ENCODE measurements at places on chromosomes 1 and 21.

DNA sequence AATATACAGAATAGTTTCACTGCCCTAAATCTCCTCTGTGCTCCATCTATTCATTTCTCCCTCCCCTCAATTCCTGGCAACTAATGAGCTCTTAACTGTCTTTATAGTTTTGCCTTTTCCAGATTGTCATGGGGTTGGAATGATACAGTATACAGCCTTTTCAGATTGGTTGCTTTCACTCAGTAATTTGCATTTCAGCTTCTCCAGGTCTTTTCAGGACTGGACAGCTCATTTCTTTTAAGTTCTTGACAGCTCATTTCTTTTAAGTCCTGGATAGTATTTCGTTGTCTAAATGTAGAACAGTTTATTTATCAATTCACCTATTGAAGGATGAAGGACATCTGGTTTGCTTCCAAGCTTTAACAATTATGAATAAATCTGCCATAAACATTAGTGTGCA is 22.6 kb downstream of the KRTAP21-3 start:
- no peak for DNase-seq

GRCh38 chr1:170063109-170063826 is 11.2 kb downstream of the KIFAP3 start:
- peak; percentile 60 for DNase-seq

DNA sequence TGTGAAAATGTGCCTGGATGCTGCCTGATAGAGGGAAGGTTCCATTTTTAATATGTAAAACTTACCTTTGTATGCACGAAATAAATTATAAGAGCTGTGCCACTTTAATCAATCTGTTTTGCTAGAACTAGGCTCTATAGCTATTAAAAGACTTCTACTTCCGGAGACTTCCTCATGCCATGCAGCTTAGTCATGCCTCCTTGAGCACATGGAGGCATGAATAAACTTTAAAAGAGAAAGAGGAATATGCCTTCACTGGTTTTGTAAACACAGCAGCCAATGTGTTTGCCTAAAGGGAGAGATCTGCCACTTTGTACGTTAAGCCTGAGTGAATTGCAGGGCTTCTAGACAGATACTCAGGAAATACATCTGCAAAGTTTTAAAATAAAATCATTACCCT is 604.6 kb downstream of the LRRIQ3 start:
- peak; percentile 72 for DNase-seq

- no peak for DNase-seq
Observed at GRCh38 chr21:46154955-46155513, 345 bp downstream of the FTCD start.

Data from epithelial cell of prostate (primary cell).